Dermis microvascular lymphatic vessel endothelial cell (primary cell): ENCODE measurements at places on chromosomes 3 and 15. TPM values are rescaled to one million over a fixed set of nuclear protein-coding genes. Genes with fewer than 3 reads are reported as not detected.

BFSP2 gene
- not detected in 2 replicates for total RNA-seq

APBA2 gene
- total RNA-seq, result 22.7 and 44.4 TPM in 2 replicates

C3orf70 gene
- 3.5 and 4.2 TPM in 2 replicates for total RNA-seq

SLC24A5 gene
- not detected in 2 replicates for total RNA-seq

DNA sequence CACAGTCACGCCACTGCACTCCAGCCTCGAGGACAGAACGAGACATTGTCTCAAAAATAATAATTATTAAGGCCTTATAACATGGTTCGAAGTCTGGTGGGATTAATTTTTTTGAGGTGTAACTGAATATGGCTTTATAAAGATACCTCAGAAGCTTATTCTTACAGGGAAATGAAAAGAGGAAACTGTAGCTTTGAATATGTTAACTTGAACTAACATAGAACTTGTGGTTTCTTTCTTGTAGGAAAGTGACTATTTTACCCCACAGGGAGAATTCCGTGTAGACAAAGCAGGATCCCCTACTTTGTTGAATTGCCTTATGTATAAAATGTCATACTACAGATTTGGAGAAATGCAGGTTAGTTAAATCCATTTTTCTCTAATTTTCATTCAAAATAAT is 96.3 kb downstream of the STT3B start:
- no peak for DNase-seq

DNA sequence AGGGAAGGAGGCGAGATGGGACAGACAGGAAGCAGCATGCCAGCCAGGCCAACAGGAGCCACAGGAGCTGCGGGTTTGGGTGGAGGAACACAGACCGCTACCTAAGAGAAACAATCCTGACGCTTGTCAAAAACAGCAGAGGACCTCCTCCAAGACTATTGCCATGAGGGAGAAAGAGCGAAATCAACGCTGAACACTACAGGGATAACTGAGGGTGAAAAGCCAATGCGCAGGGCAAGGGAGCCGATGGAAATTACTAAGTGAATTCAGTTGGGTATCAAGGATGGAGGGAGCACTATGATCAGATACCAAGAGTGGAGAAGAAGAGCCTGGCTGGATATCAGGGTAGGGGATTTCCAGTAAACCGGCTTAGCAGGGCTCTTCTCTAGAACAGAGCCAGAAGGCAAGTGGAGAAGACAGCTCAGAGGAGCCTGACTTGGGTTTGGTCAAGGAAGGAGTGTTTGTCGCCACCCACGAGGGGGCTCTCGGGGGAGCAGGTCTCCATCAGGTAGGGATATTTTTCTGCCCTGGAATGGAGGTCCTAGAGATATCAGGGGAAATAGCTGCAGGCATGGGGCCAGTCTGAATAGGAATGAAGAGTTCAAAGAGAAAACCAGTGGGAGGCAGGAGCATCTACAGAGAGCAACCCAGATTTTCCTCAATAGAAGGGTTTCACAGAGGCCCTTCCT is 48.4 kb downstream of the SLC41A3 start:
- DNase-seq, result no peak

DNA sequence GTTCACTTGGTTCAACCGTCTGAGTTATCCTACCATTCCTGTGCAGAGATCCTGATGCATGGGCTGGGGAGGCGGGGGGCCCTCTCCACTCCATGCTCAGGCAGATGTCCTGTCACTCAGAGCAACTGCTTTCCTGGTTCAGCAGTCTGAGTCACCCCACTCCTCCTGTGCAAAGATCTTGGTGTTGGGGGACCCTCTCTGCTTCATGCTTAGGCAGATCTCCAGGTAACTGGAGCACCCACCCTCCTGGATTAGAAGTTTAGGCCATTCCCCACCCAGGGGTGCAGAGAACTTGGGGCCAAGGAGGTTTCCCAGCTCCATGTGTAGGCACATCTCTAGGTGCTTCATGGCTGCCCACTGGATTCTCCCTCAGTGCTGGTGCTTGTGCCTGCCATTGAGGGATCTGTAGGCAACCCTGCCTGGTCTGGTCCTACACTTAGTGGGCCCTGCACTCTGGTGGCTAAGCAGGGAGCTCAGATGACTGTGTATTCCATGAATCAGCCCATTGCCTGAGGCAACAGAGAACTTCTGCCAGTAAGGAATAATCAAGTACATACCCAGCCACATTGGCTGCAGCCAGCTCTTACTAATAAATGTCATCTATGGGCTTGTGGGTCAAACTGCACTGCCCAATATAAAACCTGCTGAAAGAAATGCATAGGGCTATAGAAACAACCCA is 465.4 kb upstream of the THBS1 start:
- DNase-seq, result no peak
